Activated naive CD4-positive, alpha-beta T cell treated with anti-CD3 and anti-CD28 coated beads for 36 hours (primary cell): ENCODE measurements at places on chromosomes 6 and 20. TPM values are rescaled to one million over a fixed set of nuclear protein-coding genes. Genes with fewer than 3 reads are reported as not detected.

DNA sequence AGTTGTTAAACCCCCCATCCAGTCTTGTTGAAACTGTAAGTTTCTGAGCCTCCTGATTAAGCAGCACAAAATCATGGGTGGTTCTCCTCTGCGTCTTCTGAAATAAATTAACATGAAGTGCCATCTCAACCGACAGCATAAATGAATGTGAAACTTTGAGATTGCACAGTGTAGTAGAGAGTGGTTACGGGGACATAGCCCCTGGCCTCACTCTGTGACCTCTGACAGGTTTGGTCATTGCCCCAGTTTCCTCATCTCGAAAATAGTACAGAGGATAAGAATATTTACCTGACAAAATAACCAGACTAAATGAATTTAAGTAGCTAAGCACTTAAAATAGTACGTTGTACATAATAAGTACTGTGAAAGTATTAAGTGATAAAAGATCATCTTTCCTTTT lies 19.1 kb downstream of the NKX2-4 start:
- no peak for DNase-seq

- DNase-seq: no peak
Observed at GRCh38 chr20:1808101-1808500, 87.1 kb upstream of the SIRPA start.

GRCh38 chr6:168026925-168027324 lies 29.5 kb downstream of the KIF25 start:
- DNase-seq: no peak

DNA sequence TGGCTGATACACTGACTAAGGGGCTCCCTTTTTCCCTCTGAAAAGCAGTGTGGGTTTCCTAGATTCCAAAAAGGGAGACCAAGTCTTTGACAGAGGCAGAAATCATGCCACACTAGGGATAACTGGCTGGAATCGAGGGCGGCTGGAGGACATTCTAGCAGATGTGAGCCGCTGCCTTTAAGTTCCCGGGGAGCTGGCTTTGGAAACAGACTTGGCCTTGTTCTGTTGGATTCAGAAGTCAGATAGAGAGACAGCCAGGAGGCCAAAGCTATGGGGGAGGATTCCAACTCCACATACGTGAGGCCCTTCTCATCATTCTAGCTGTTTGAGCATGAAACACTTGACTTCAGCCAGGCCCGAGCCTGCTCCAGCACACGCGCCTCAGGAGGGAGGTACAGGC lies 109.9 kb upstream of the FOXC1 start:
- no peak for DNase-seq

- DNase-seq: peak; percentile 36
Observed at GRCh38 chr20:542777-543368, 717 bp downstream of the CSNK2A1 start.

DNA sequence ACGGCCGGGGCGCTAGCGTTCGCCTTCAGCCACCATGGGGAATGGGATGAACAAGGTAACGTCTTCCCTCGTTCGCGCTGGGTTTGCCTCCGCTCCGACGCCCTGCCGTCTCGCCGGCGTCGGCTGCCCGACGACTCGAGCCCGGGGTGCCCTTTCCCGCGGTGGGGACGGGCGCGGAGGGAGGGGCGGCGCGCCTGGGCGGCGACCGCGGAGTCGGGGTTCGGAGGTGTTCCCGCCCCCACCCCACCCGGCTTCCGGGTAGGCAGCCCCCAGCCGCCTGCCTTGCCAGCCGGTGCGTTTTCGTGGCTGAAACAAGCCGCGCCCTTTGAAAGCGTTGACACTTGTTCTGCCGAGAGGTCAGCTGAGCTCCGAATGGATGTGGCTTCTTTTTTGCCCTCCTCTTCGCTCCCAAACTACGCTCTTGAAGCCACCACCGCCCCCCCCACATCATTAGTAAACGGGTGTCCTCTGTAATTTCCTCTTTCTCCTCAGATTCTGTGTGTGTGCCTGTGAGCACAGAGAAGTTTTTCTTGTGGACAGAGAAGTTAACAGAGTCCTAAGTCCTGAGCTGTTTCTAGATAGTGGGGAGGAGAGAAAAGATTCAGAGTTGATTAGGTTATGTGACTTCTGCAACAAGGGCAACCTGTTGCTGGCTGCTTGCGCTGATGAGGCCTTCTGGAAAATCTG lies 362 bp downstream of the DUSP22 start:
- peak; percentile 79 for DNase-seq

DNA sequence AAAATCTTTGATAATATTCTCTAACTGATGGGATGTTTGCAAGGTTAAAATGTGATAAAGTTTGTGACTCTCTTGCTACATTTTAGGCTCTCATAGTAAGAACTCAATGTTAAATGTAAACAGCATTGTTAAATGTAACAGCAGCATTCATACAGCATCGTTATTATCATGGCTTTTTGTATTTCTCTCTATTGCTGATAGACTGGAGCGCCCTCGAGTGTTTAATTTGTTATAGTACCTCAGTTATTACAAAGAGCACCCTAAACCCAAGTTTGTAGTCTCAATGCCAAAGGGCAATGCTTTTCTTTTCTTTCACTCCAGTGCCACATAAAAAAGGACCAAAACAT lies 14.9 kb upstream of the TTPAL start:
- DNase-seq: no peak

DNA sequence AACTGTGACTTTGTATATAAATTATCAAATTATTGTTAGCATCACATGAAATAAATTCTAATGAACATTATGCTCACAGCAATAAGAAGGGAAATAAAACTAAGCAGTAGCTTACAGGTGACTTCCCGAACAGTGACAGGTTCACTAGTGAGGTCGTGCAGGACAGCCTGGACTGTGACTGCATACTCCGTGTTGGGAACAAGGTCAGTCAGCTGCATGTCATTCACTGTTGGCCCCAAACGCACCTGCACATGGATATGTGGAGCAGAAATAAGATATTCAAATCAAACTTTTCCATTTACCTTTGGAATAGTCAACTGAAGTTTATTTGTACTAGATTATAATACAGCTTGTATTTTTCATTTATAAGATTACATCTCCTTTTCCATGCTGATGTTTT lies 60.6 kb downstream of the COL12A1 start:
- DNase-seq: no peak

DNA sequence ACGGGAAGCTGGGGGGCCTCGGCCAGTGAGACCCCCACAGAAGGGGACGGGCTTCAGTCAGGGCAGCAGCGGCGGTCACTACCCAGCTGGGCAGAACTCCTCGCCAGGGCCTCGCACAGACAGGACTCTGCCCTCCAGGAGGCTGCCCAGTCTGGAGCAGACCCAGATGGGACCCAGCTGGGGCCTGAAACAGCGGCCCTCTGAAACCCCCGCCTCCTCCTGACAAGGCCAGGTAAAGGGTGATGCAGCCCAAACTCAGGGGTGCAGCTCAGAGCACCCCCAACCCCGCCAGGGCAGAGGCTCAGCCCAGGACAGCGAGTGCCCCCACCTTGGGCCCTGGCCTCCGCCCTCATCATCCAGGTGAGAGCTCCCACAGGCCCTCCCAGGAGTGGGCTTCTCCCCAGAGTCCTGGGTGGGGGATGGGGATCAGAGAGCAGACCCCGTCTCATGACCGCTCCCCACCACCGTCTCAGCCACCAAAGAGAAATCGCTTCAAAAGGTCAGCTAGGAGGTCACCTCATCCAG lies 2.2 kb downstream of the EEF1A2 start:
- no peak for DNase-seq

PRR18 gene
- total RNA-seq: not detected

FLRT3 gene
- not detected for total RNA-seq

SNAI1 gene
- not detected for total RNA-seq

SLCO4A1 gene
- 22.4 TPM for total RNA-seq

EPPIN gene
- total RNA-seq: not detected

FNDC11 gene
- 0.10 TPM for total RNA-seq
